ENCODE measurements at places on chromosomes 2 and 18. TPM values are rescaled to one million over a fixed set of nuclear protein-coding genes. Genes with fewer than 3 reads are reported as not detected.

The CCDC102B gene
- total RNA-seq = 78.8 TPM

The FBXO36 gene
- total RNA-seq = 6.3 TPM

The CFC1 gene
- 9.1 TPM for total RNA-seq

The KCTD1 gene
- total RNA-seq = 11.8 TPM

The IL1A gene
- 3.5 TPM for total RNA-seq

The CNGA3 gene
- total RNA-seq = 0.40 TPM

The GALNT14 gene
- 2.8 TPM for total RNA-seq

The ANKRD30B gene
- total RNA-seq = not detected

The FAM161A gene
- total RNA-seq = 11.1 TPM

The NAT8 gene
- total RNA-seq = not detected

The CAPN13 gene
- 8.6 TPM for total RNA-seq

The NTSR2 gene
- total RNA-seq = not detected

The SNTG2 gene
- 1.8 TPM for total RNA-seq

The HRH4 gene
- 0.89 TPM for total RNA-seq

The BMP10 gene
- 0.31 TPM for total RNA-seq

The MROH2A gene
- total RNA-seq = 0.80 TPM

The C2orf72 gene
- total RNA-seq = 1.3 TPM

The AFTPH gene
- 28.0 TPM for total RNA-seq

The C2orf66 gene
- total RNA-seq = not detected

The AQP12A gene
- not detected for total RNA-seq

The CCDC150 gene
- total RNA-seq = 0.95 TPM

The TACR1 gene
- 0.63 TPM for total RNA-seq

The LCT gene
- 0.06 TPM for total RNA-seq

The BOLL gene
- not detected for total RNA-seq

The TTN gene
- total RNA-seq = 28.2 TPM

The HOXD11 gene
- total RNA-seq = not detected

The UNC50 gene
- 36.4 TPM for total RNA-seq

The CAVIN2 gene
- 160 TPM for total RNA-seq

The STAMBP gene
- 25.1 TPM for total RNA-seq

The MYO5B gene
- 25.6 TPM for total RNA-seq

The DSG1 gene
- total RNA-seq = not detected

Measured in lung (tissue), 17 donors.